ENCODE measurements at places on chromosomes 2 and 18. TPM values are rescaled to one million over a fixed set of nuclear protein-coding genes. Genes with fewer than 3 reads are reported as not detected.

DNA sequence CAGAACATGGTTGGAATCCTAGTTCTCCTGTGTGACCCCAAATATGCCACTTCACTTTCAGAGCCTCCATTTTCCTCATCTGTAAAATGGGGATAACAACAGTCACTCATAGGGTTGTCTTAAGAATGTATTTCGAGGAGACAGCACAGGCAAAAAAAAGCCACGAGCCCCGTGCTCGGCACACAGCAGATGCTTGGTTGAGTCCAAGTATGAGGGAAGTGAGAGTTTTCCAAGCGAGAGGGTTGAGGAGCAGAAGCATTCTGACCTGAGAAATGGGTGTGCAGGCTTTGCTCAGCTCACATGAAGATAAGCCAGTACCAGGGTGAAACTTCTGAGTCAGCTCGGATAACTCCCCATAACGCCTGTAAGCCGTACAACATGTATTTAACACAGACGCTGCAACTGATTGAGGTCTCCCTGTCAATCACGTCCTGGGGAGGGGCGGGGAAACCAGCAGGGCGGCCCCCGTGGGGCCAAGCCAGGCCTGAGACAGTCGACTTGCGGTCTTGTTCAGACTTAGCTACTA, 23.0 kb upstream of the ODC1 start:
- DNase-seq, result no peak

Gene SERPINB3
- total RNA-seq, result not detected

GRCh38 chr2:119323459-119323858, 43.2 kb downstream of the C2orf76 start:
- DNase-seq, result no peak

DNA sequence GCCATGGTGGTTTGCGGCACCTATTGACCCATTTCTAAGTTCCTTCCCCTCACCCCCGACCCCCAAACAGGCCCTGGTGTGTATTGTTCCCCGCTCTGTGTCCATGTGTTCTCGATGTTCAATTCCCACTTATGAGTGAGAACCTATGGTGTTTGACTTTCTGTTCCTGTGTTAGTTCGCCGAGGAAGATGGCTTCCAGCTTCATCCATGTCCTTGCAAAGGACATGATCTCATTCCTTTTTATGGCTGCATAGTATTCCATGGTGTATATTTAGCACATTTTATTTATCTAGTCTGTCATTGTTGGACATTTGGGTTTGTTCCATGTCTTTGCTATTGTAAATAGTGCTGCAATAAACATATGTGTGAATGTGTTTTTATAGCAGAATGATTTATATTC, 183.6 kb downstream of the GBX2 start:
- no peak for DNase-seq

GRCh38 chr2:239778861-239779558, 246.1 kb downstream of the NDUFA10 start:
- no peak for DNase-seq

DNA sequence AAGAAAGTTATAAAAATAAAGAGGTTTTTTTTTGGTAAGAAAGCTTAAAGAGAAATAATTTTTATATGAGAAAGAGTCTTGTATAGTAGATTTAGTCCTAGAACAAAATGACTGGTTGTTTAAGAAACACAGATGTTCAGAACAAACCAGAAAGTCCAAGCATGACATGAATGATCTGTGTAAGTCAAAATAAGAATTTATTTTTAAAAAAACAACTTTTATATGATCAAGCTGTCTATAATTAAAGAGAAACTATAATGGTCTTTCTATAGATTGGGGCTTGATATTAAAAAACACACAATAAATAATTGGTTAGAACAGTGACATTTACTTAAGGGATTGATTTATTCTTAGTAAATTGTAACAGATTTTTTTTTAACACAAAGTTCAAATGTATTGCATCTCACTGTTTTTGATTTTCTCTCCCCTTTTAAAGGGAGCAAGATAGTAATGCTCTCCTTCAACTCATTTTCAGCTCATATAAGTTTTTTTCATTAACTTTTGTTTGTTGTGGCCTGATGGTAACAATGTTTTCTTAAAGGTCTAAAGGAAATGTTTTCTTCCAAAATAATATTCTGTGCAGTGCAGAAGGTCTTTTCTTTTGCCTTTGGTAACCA, 1256.8 kb downstream of the LRP1B start:
- no peak for DNase-seq

DNA sequence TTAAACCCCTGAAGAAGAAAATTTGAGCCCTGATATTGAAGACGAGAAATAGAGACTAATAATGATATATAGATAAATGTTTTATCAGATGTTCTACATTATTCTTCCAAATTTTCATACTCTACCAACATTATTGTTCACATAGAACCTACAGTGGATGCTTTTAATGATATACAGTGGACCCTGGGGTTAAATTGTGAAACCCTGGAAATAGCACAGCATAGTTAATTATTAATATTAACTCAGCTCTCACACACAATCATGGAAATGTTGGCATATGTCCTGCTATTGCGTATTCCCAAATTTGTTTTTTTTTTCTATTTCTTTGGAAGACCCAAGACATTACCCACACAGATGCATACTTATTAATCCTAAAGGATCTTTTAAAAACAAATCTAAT, 579.9 kb downstream of the CCDC85A start:
- DNase-seq, result no peak

Gene CCT7
- total RNA-seq, result 353 TPM

DNA sequence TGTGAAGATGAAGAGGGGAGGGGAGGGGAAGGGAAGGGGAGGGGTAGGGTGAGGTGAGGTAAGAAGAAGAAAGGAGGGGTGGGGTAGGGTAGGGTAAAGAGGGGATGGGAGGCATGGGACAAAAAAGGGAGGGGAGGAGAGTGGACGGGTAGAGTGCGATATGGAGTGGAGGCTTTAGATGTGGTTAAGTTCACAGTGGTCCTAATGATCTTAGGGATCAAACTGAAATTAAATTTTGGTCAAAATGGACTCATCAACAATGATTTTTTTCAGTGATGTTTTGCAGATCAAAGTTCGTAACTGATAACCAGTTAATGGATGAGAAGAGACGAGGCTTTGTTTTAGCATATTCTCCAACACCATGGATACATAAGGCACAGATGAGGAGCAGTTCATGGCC, 513.9 kb upstream of the ACVR2A start:
- DNase-seq, result no peak

- DNase-seq, result peak; percentile 78
Observed at GRCh38 chr2:25894135-25894830, 16.0 kb upstream of the ASXL2 start.

Gene CNTNAP5
- not detected for total RNA-seq

DNA sequence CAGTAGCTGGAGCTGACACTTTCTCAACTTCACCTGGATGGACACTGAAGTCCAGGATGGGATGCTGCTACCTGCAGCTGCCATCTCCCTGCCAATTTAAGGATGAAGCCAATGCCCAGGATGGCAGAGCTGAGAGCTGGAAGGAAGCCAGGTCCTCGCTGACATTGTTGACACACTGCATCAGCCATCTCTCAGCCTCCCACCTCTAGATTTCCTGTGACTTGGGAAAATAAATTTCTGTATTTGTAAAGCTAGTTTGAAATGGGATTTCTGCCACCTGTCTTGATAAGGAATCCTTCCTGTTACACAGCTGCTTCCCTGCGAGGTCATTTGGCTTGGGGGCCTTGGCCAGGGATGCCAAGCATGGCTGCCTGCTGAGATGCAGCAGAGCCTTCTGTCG, 43.5 kb downstream of the KCTD1 start:
- no peak for DNase-seq

- DNase-seq, result no peak
Observed at GRCh38 chr2:119419803-119420508, 11.7 kb upstream of the TMEM37 start.

DNA sequence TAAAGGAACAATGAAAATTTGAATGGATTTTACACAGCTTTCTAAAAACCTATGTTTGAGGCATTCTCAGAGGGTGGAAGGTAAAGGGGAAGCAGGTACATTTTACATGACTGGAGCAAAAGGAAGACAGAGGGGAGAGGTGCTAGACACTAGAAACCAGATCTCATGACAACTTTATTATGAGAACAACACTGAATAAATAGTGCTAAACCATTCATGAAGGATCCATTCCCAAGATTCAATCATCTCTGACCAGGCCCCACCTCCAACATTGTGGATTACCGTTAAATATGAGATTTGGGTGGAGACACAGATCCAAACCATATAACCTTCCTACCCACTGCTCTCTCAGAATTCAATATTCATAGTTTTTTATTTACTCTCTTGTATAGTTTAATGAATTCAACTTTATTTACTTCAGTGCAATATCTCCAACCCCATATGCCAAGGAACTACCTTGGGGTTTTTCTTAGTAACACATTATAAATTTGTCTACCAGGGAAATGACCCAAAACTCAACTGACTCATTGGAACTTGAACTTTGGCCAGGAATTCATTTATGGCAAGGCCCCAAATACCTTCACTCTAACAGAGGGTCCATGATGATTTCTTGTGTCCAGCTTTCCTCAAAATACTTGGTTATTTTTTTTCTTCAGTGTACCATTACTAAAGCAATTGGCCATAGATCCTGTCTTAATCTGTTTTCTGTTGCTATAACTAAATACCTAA, 317.8 kb downstream of the GULP1 start:
- no peak for DNase-seq

Gene C2orf15
- 0.22 TPM for total RNA-seq

DNA sequence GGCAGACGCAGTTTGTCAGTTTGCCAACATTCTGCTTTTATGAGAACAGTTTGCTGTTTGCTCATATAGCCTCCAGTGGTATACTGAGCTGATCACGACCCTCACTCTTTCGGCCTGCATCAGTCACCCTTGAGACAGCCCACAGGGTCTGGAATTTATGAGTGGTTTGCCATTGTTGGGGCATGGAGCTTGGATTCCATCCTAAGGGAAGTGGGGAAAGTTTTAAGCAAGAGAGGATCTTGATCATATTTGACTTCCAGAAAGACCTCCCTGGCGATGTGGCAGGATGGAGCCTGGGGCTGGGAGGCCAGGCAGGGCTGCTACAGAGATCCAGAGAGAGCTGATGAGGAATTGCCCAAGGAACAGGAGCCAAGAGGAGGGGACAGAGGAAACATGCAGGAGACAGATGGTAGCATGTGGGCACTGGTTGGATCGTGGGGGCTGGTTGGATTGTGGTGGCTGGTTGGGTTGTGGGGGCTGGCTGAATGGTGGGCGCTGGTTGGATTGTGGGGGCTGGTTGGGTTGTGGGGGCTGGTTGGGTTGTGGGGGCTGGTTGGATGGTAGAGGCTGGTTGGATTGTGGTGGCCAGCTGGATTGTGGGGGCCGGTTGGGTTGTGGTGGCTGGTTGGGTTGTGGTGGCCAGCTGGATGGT, 27.3 kb upstream of the GPR17 start:
- DNase-seq, result no peak

DNA sequence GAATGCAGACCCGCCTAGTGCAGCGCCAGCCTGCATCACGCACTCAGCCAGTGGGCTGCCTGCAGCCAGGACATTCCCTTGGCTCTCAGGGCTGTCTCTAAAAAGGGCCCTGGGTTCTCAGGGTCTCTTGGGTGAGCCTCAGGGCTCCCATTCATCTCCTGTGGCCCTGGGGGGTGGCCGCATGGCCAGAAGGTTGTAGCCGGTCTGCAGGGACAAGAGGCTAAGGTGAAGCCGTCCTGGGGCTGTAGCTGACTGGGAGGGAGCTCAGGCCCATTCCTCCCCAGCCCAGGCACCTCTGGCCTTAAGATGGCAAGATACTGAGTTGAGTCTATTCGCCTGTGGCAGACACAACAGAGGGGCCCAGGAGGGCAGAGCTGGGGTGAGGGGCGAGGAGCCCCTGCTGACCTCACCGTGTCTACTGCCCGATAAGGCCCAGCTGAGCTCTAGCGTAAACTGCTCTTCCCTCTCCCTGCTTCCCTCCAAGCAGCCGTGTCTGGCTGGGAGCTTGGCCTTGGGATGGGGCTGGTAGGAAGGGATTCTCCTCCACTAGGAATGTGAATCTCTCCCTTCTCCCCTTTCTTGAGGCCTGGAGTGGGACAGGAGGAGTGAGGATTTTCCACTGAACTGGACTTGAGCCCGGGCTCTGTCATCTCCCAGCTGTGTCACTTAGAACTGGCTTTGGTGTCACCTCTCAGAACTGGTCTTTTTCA, 37.9 kb downstream of the INHBB start:
- DNase-seq, result no peak

DNA sequence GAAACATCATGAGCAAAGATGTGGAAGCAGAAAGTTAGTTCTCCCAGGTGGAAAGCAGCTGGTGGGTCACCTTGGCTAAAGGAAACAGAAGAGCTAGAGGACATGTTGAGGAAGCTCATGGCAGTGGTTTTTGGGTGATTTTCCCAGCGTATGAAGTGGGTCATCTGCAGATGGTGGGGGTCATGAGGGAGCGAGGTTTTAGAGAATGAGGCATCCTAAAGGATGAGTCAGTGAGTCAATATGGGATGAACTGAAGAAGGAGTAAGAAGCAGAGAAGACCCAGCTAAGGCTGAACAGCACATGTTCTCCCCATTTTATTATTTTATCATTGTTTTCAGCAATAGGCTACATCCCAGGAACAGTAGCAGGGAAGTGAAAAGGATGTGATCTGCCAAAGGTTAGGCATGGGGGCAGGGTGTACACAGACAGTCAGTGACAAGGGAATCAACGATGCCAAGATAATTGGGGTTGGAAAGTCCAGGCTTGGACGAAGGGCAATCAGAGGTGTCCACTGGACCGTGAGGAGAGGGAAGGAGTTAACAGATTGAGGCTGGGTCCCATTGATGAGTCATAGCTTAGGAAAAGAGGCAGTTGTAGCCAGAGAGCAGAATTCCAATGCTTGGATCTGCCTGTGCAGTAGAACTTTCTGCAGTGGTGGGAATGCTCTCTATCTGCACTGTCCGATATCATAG, 289.3 kb upstream of the RAB12 start:
- peak; percentile 48 for DNase-seq

Gene GRHL1
- total RNA-seq, result 0.40 TPM

DNA sequence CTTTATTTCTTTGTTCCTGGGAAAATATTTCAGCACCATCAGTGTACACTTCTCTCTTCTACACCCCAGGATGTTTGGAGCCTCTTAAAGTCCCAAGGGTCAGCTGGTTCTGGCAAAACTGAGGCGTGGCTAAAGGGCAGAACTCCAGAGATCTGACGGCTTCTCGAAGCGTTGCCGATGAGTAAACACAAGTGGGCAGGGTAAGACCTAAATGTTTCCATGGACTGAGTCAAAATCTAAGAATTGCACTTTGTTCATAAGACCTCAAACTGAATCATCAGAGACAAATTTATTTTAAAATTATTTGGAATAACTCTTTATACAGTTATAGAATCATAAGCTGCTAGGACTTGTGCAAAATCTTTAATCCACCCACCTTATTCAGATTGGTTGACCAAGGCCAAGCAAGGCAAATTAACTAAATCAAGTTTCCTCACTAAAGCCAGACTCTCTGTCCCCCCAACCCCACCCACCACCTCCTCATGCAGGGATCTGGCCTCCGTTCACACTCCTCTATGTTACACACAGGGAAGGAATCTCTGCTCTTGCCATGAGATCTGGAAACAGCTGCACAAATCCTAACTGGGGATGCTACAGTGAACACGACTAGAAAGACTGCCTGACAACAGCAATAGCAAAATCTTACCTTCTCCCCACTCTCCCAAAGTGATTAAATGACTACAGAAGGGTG, 342.6 kb upstream of the KLHL29 start:
- no peak for DNase-seq

Gene FABP1
- not detected for total RNA-seq

- no peak for DNase-seq
Observed at GRCh38 chr18:56952026-56952425, 194.9 kb upstream of the BOD1L2 start.

Gene ADCYAP1
- total RNA-seq, result not detected

Gene TUBB8B
- not detected for total RNA-seq
